ENCODE measurements at places on chromosomes 4 and X.

DNA sequence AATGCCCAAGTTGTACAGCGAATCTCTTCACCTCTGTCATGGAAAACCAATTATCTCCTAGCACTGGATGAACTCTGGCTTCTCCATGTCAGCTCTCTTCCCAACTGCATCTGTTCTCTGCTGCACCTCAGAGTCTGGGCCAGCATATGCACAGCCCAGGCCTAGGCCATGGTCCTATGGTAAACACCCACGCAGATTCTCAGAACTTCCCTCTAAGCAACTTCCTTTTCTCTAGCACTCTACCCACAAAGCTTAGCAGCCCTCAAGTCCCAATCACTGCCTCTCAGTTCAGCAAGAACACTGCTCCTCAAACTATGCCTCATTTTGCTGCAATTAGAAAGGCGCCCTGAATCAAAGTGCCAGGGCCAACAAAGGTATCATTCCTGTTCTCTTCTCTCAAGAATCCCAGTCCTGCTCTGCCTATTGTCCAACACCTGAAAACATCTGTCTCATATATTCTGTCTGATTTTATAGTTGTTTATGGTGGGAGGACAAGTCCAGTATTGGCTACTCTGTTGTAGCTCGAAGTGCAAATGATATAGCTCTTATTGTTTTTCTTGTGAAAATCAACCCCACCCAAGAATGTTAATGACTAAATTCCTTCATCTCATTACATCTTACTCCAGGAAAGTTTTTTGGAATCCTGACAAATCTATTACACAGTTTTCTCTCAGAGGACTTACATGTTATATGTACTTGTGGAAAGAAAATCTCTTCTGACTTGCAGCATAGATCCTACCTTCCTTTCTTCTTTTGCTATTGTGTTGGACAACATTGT lies 85.4 kb downstream of the DCHS2 start:
- H3K27ac ChIP-seq = no peak overlapping the region
- no peaks in the 10 kb centered on the region for H3K36me3 ChIP-seq
- DNase-seq = no peak
- no peaks in the 10 kb centered on the region for H3K27me3 ChIP-seq

GRCh38 chr4:183449193-183449882 lies 4.9 kb downstream of the CDKN2AIP start:
- H3K27ac ChIP-seq = no peak overlapping the region
- peaks cover 24% of the 10 kb centered on the region for H3K36me3 ChIP-seq
- no peak overlapping the region for H3K4me3 ChIP-seq
- H3K27me3 ChIP-seq = no peaks in the 10 kb centered on the region
- DNase-seq = no peak

- peak overlapping the region; percentile 59 for H3K4me3 ChIP-seq
- peaks cover 4% of the 10 kb centered on the region for H3K4me1 ChIP-seq
- H3K36me3 ChIP-seq = no peaks in the 10 kb centered on the region
- peak overlapping the region; percentile 48 for H3K27ac ChIP-seq
These were observed 1.2 kb downstream of the MSN start for GRCh38 chrX:65668377-65669310.

GRCh38 chr4:14218641-14219040 lies 591.1 kb upstream of the BOD1L1 start:
- no peaks in the 10 kb centered on the region for H3K4me1 ChIP-seq
- no peaks in the 10 kb centered on the region for H3K36me3 ChIP-seq
- H3K4me3 ChIP-seq = no peak overlapping the region
- no peaks in the 10 kb centered on the region for H3K27me3 ChIP-seq
- peak; percentile 3 for DNase-seq
- no peak overlapping the region for H3K27ac ChIP-seq

- no peak for DNase-seq
- no peak overlapping the region for H3K4me3 ChIP-seq
- H3K4me1 ChIP-seq = peaks cover 8% of the 10 kb centered on the region
- H3K27ac ChIP-seq = no peak overlapping the region
These were observed 1521.8 kb upstream of the TENM3 start for GRCh38 chr4:180721356-180721755.

All from neural progenitor cell (in vitro differentiated cells).